HL-60 (cell line): ENCODE measurements at places on chromosomes 11 and 22.

DNA sequence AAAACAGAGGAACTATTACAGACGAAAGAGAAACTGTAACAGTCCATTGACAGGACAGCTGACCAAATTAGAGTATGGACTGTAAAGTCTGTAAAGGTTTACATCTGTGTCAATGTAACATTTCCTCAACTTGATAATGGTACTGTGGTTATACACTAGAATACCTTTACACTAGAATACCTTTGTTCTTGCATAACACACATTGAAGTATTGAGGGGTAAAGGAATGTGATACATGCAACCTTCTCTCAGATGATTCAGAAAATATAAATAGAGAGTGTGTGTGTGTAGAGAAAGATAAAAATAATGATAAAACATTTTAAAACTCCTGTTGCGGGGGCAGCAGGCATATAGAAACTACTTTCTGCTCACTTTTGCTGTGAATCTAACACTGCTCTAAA is 5.6 kb upstream of the EEF1G start:
- no peak for DNase-seq

DNA sequence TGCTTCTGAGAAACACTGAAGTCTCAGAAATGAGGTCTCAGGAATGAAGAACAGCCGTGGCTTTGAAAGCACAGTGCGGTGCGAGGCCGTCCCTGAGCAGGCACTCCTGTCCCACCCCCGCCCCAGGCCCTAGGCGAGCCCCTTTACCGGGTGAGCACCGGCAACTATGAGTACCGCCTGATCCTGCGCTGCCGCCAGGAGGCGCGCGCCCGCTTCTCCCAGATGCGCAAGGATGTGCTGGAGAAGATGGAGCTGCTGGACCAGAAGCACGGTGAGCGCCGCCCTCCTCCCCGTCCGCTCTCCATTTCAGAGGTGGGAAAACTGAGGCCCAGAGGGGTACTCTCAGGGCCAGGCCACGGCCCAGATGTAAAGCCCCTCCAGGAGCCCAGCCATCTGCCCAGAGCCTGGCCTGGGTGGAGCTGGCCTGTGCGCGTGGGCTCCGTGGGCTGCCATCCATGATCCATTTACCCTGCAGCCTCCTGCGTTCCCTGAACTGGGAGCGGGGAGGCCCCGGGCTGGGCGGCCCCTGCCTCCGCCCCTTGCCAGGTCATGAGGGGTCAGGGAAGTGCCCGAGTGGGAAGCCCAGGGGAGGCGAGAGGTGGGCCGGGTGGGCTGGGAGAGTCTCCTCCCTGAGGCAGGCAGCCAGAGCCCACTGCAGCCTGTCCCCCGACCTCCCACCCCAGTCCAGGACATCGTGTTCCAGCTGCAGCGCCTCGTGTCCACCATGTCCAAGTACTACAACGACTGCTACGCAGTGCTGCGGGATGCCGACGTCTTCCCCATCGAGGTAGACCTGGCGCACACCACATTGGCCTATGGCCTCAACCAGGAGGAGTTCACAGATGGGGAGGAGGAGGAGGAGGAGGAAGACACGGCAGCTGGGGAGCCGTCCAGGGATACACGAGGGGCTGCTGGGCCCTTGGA is 9.5 kb downstream of the SLC16A8 start:
- no peak for DNase-seq

GRCh38 chr22:42275970-42276369 is 5.5 kb upstream of the TCF20 start:
- no peak for DNase-seq

DNA sequence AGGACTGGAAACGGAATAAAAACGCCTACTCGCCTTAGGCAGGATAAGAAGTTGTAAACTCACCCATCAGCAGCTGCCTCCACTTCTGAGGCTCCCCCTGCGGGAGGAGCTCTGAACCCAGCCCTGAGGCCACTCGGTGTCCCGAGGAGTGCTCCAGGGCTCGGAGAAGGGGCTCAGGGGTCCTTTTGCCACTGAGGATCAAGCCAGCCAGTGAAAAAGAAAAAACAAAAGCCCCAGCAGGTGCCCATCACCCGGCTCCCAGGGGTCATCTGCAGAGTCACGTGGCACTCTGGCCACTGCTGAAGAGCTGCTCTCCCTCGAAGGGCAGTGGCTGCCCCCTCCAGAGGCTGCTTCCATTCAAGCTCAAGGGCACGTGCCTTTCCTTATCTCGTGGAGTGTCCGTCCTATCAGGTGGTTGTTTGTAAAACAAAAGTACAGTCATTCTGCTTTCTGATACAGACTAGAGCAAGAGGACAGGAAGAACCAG is 29.0 kb downstream of the NUP50 start:
- no peak for DNase-seq

DNA sequence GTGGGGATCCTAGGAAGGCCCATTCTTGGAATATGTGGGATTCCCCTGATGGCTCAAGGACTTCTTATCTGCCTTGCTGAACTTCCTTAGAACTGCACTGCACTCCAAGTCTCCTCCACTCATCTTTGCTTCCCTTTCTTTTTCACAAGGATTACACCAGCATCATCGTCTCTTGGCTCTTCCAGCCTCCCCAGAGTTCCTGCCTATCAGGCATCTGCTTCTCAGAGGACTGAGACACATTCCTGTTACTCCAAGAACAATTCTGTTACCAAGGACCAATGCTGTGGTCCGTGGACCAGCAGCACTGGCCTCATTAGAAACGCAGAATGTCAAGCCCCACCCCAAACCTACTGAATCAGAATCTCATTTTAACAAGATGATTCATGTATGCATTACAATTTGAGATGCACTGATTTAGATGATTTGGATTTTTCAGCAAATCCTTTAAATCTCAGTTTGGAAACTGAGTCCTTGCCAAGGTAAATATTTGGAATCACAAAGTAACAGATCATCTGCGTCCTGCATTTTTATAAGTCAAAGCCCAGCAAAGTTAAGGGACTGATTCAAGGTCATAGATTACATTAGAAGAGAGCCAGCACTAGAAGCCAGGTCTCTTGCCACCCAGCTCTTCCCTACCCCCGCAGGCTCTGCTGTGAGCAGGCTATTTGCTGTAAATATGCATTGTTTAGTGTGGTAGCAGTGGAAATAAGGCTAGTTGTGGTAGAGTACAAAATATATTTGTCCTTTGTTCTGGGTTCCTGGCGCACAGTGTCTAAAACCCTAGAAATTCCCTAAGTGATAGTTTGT is 110.9 kb downstream of the SWAP70 start:
- no peak for DNase-seq

- no peak for DNase-seq
Measured at GRCh38 chr11:106957030-106957482, 61.2 kb downstream of the GUCY1A2 start.

- DNase-seq, result no peak
Measured at GRCh38 chr22:19522190-19522880, 1.9 kb downstream of the CLDN5 start.

GRCh38 chr11:120774591-120775386 is 249.1 kb upstream of the TBCEL start:
- DNase-seq, result no peak

GRCh38 chr11:126512741-126513715 is 157.5 kb downstream of the ST3GAL4 start:
- DNase-seq, result no peak

- no peak for DNase-seq
Measured at GRCh38 chr11:125953401-125953935, 7.6 kb downstream of the VSIG10L2 start.

- no peak for DNase-seq
Measured at GRCh38 chr22:38218661-38219622, 17.1 kb downstream of the MAFF start.

- DNase-seq, result no peak
Measured at GRCh38 chr11:113683481-113684046, 22.5 kb downstream of the TMPRSS5 start.

DNA sequence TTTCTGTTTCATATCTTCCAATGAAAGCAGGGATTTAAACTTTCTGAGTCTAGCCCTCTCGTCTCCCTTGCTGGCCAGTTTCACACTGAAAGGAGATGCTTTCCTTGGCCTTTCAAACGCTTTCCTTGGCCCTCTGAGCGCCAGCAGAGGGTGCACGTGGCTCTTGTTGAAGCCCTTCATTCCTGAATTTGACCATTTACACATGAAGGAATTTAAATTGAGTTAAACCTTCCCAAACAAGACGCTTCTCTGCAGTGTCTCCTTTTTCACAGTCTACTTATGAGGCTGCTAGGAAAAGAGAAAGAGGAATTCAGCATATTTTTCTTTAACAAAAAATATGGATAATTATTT is 21.6 kb downstream of the NNMT start:
- DNase-seq, result no peak

GRCh38 chr11:35873721-35874120 is 70.1 kb upstream of the LDLRAD3 start:
- no peak for DNase-seq

DNA sequence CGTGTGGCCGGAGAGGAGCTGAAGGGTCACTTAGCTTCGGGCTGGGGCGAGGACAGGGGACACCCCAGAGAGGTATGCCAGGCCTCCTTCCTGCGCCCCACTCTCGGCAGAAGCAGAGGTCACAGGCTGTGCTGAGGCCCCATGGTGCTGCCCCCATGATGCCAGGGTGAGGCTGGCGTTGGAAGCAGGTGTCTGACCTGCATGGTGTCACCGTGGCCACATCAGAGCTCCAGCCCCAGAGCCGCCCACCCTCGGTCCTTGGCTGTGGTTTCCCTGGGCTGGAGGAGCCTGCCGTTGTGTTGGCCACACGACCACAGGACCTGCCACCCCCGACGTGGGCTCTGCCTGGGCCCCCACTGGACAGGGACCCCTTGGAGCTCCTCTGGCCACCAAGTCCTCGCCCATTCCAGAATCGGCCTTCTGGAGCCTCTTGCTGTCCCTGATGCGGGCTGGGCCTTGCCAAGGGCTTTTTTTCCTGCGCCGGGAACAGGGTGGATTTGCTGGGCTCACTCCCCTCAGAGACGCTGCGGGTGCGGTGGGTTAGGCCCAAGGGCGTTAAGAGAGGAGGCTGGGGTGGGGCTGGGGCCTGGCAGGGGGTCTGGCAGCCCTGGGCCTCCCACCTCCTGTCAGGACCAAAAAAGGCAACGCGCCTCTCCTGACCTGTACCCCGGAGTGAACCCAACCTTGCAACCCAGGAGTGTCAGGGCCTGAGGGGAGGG is 8.2 kb upstream of the TSSC4 start:
- no peak for DNase-seq

- no peak for DNase-seq
Measured at GRCh38 chr11:36350137-36350513, 54.0 kb downstream of the PRR5L start.

DNA sequence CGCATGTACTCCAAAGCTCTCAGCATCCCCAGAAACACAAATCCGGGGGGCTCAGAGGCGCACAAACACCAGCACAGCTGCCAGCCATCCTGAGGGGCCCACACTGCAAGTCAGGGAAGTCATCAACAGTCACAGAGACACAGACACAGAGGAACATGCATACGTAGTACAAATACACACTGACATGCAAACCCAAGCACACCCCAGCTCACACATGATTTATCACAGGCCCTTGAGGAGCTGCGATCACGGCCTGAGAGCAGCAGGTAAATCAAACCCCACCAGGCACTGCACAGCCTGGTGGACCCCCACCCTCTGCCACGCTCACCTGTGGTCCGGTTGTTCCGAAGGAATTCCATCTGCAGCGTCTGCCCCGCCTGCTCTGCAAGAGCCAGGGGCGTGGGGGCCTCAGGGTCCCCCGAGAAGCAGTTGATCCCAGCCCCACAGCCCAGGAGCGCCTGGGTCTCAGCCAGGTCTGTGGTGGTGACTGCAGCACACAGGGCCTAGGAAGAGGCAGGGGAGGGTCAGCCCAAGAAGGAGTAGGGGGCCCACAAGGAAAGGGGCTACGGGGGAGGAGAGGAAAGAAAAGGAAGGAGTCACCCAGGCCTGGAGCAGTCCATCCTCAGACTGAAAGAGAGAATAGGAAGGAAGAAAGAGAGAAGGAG is 28.5 kb upstream of the PDE2A start:
- no peak for DNase-seq

GRCh38 chr11:85939099-85940015 is 84.2 kb downstream of the CCDC83 start:
- DNase-seq, result no peak

DNA sequence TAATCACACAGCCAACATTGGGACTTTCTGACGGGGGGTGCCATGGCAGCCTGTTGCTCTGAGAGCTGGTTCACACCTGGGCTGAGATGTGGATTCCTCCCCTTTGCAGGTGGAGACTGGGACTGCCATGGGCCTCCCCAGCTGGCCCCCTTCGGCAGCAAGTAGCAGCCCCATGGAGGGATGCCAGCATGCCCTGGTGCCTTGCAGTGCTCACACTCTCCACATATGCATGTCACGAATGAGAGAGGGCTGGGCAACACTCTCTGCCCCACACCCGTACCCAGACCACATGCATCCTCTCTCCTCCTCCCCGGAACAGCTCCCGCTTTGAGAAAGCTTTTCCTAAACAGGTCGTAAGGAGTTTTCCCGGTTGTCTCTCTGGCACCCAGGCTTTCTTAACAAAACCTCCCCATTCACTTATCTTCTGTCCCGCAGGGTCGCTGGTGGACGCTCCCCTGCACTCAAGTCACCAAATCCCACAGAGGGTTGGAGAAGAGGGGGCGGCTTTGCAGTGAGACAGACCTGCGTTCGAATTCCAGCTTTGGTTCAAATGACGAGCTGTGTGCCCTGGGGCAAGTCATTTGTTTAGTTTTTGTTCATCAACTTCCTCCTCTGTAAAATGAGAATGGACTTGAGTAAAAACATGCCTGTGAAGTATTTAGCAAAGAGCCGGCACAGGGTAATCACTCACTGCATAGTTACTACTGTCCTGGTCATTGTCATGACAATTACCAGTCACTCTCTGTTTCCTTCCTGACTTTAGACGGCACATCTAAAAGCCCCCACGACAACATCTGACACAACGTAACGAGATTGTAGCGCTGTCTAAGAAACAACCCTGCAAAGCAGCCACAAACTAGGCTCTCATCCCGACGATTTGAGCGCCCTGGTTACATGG is 231.3 kb upstream of the B3GAT1 start:
- DNase-seq, result no peak

DNA sequence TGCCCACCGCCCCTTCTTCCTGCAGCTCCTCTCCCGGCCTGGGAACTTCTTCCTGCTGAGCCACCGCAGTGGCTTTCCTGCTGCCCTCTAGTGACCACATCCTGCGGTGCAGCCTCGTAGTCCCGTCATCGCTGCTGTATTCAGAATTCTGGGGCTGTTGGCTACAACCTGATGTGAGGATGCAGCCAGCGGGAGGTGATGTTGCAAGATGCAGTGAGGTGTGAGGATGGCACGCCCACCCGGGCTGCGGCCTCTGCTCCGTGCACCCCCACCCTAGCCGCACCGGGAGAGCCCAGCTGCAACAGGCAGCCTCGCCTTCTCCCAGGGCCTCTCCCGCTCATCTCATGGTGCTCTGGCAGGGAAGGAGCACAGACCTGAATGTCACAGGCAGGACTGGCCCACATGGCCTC is 10.1 kb downstream of the CHST1 start:
- DNase-seq, result peak; percentile 52

- no peak for DNase-seq
Measured at GRCh38 chr11:47408598-47409439, 429 bp downstream of the SLC39A13 start.

DNA sequence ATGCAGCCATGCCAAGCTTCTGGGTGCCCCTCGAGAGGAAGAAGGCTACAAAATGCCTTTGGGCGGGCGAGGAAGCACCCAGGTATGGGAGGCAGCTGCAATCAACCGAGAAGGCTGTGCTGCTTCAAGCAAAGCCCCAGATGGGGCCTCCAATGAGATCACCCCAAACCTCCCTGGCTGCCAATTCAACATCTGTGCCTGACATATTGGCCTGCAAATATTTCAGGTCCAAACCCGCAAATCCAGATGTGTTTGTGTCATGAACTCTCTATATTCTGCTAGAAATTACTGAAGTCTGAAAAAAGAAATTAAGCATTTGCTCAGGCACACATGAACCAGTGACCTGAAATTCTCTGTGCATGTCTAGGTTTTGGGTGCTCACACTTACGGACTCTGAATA is 78.8 kb upstream of the RCN1 start:
- DNase-seq, result no peak
